ENCODE measurements at places on chromosomes 3 and 15. TPM values are rescaled to one million over a fixed set of nuclear protein-coding genes. Genes with fewer than 3 reads are reported as not detected.

- peak; percentile 51 for DNase-seq
These were observed 278.1 kb downstream of the ULK4 start for GRCh38 chr3:41683666-41684350.

FRMD4B gene
- 0.47 TPM for polyA plus RNA-seq

- DNase-seq: no peak
These were observed 8.0 kb downstream of the CCDC14 start for GRCh38 chr3:123952844-123953520.

SKOR1 gene
- 0.02 TPM for polyA plus RNA-seq

DNA sequence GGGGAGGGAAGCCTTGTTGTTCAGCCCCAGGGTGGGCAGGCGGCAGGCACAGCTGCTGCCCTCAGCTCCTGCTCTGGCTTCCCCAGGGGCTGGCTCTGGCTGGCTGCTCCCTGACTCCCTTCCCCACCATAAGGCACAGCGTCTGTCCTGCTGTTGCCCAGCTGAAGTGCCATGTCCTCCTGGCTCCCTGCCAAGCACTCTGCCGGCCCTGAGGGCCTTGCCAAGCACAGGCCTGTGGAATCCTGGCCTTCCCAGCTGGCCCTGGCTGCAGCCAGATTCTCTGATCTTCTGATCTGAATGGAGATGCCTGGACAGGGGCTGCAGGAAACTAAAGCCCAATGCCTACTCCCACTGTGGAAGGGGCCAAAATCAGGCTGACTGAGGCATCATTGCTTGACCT is 1.1 kb downstream of the IQCF6 start:
- DNase-seq: no peak

KBTBD12 gene
- polyA plus RNA-seq: not detected

CTXN2 gene
- not detected for polyA plus RNA-seq

TEX55 gene
- not detected for polyA plus RNA-seq
